ENCODE measurements at places on chromosomes 1 and 21.

GRCh38 chr1:183760661-183761060 is 44.3 kb upstream of the RGL1 start:
- DNase-seq = no peak

- no peak for DNase-seq
Observed at GRCh38 chr1:234302354-234302962, 70.8 kb upstream of the COA6 start.

- DNase-seq = peak; percentile 20
Observed at GRCh38 chr1:113677250-113678158, 81.8 kb downstream of the PHTF1 start.

GRCh38 chr1:157240495-157241184 is 102.4 kb upstream of the ETV3 start:
- DNase-seq = no peak

DNA sequence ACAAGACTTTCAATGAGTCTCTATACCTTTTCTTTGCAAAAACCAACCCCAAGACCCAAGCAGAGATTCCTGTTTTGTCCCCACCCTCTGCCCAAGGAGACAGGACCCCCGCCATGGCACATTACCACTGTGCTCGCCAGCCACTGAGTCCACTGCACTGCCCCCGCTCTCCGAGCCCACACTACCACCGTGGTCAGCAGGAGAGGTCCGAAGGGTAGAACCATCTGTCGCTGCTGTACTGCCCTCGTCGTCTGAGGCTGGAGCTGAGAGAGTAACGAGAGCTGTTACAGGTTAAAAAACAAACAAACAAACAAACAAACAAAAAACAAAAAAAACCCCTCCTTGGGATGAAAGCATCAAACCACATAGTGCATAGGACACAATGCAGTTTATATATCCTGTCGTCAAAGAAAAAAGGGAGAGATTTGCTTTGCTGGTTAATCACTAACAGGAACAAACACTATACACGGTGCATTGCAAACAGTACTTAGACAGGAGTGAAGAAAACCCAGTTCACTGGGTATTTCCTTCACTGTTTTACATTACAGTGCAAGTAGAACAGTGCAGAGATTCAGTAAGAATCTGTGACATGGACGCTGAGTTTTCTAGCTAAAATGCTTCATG is 71.0 kb downstream of the UBR4 start:
- DNase-seq = no peak

DNA sequence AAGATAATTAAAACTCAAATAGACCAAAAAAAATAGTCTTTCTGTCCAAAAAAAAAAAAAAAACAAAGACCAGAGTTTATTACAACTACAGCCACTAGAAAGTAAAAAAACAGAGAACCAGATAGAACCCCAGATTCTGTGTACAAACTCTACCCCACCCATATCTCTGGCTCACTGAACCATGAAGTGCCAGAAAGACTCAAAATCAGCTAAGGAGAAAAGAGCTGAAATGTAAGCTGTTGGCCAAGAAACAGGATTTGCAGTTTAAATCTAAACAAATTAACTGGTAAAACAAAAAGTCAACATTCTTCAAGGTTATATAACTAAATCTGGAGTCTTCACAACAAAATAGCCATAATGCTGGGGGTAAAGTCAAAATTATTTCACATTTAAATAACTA is 278.9 kb downstream of the SEC16B start:
- DNase-seq = no peak

DNA sequence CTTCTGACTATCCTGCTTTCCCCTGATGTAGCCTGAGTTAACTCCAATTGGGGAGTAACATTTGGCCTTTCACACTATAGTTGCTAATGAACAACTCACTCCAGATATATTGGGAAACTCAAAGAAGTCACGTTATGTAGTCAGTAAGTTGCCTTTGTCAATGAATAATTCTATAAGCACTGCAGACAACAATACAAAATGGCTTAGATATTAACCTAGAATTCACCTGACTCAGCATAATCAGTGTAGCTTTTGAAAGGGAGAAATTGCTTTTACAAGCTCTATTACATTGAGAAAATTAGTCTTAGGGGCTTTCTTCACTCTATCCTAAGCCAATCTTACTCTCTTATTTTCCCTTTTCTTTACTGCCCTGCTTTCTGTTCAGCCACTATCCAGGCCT is 303.5 kb upstream of the NR5A2 start:
- DNase-seq = no peak

- no peak for DNase-seq
Observed at GRCh38 chr1:152783095-152783494, 3.0 kb upstream of the LCE1E start.

- DNase-seq = no peak
Observed at GRCh38 chr21:37365517-37366481, 774 bp upstream of the DYRK1A start.

GRCh38 chr1:87673748-87674147 is 345.1 kb downstream of the LMO4 start:
- DNase-seq = no peak

DNA sequence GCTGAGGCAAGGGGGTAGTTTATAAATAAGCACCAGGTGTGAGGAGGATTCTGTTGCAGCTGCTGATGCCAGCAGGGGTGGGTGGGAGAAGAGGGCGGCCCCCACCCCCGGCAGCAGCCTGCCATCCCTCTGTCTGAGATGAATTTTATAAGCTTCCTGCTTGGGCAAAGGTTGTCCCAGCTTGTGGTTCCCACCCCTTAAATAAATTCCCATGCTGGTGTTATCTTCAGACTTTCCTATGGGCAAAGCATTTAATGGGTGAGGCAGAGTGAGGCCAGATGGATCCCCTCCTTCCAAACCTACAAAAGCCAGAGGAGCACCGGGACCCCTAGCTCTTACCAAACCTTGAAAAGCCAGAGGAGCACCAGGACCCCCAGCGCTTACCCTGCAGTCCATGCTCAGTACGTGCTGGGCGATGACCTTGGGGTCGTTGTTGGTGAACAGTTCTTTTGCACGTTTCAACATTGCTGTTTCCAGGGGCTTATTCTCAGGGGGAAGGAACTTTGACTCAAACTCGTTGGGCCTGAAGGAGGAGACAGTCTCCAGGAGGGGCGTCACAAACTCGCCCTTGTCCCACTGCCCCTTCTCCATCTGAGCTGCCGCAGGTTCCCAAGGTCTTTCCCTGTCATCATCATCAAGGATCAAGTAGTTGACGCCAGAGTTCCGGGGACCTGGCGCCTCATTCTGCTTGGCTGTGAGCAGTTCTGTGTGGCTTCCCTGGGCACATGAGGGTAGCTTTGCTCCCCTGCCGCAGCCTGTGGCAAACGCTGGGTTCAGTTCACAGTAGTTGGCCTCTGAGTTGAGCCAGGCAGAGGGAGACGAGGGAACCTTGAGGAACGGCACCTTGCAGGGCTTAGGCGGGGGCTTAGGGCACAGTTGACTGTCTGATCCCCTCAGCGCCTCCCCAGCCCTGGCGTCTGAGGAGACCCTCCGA is 99.5 kb downstream of the BCAR3 start:
- no peak for DNase-seq

DNA sequence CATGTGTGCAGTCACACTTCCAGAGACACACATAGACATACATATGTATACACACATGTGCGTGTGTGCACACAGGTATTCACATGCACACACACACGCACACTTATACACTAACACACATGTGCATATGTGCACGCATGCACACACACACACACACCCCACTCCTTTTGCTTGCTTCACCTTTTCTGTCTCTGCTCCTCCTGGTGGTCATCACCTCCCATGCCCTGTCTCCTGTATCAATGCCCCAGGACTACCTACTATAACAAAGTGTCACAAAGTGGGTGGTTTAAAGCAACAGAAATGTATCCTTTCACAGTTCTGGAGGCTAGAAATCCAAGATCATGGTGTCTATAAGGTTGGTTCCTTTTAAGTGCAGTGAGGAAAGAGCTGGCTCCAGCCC is 27.4 kb downstream of the ETS2 start:
- DNase-seq = no peak

DNA sequence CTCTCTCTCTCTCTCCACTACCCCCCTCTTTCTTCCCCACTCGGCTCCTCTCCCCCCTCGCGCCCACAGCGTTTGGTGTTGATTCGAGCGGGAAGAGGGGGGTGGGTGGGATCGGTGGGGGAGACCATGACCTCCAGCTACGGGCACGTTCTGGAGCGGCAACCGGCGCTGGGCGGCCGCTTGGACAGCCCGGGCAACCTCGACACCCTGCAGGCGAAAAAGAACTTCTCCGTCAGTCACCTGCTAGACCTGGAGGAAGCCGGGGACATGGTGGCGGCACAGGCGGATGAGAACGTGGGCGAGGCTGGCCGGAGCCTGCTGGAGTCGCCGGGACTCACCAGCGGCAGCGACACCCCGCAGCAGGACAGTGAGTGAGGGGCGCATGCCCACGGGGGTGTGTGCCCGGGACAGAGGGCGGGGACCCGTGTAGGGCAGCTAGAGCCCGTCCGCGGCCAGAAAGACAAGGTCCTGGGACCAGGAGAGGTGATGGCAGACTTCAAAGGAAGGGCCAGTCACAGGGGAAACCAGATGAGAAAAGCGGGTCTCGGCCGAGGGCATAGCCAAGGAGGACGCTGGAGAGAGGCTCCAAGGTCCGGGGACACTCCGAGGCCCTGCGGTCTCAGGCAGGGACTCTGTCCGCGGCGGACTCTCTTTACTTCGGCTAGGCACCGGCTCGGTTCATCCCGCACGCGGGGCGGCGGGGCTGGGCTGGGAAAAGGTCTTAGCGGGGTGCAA is at the start of gene PRRX1:
Gene PRRX1 (plus strand): TSS at position 39 of the 735 bp plus-strand sequence. CDS start 88 bp downstream, at position 127.
- no peak for DNase-seq

DNA sequence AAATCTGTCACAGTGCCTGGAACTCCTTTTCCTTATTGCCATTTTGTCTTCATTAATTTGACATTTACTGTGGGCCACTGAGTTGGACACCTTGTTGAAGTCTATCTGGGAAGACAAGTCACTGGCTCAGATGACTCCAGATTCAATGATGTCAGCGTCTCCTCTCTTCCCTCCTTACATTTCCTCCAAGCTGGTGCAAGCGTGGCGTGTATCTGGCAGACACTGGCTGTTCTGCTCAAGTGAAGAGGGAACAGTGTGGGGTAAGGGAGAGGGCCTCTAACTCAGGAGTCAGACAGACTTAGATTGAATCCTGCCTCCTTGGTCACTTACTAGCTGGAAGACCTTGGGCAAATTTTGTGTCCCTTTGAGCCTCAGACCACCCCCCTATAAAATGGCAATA is 8.7 kb upstream of the ZNF691 start:
- no peak for DNase-seq

DNA sequence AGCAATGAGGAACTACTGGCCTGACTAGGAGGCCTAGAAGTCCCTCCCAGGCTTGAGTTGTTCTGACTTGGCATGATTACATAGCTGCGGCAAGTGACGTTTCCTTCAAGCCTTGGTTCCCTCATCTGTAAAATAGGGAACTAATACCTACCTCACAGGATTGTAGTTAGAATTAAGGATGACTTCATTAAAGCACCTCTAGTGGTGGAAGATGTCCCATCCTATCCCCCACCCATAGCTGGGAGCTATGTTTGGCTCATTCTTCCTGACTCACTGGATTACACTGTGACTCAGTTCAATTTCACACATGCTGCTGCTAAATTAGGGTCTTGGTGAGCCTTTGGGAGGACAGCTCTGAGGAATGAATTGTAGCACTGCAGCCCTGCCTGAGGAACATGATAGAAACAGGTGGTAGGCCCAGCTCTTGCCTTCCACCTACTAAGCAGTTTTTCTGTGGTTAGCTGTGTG is 6.0 kb upstream of the SHISA4 start:
- DNase-seq = no peak

DNA sequence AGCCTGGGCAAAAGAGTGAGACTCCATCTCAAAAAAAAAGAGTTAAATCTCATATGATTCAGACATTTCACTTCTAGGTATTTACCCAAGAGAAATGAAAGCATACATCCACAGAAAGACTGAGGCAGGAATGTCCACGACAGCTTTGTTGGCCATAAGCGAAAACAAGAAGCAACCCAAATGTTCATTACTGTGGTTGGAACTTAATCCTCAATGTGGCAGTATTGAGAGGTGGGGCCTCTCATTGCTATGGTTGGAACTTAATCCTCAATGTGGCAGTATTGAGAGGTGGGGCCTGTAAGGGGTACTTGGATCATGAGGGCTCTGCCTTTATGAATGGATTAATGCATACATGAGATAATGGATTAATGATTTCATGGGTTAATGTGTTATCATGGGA is 15.2 kb downstream of the C21orf58 start:
- DNase-seq = no peak

- DNase-seq = no peak
Observed at GRCh38 chr1:40986328-40986783, 6.9 kb downstream of the CTPS1 start.

GRCh38 chr1:20070357-20070756 is 363 bp downstream of the PLA2G5 start:
- no peak for DNase-seq

DNA sequence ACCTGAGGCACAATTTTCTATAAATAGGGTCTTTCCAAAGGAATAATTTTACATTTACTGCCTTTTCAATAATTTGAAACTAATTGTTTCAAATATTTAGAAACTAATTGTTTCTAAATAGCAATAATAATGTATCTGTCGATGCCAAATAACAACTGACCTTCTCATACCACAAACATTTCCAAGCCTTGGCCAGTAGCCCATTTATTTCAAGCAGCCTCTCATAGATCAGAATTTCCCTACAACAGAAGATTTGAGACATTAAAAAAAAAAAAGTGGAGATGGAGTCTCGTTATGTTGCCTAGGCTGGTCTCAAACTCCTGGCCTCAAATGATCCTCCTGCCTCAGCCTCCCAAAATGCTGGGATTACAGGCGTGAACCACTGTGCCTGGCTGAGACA is 2.1 kb upstream of the GFI1 start:
- DNase-seq = no peak

DNA sequence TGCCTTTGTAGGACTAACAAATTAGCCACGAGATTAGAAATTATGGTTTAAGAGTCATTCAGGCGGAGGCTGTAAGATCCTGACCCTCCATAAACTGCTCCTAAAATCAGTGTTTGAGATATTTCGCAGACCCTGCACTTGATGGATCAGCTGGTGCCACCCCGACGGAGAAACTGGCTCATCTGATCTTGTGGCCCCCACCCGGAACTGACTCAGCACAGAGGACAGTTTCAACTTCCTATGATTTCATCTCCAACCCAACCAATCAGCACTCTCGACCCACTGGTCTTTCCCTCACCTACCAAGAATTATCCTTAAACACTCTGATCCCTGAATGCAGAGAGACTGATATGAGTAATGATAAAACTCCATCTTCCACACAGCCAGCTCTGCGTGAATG is 3.7 kb upstream of the JAM2 start:
- no peak for DNase-seq

DNA sequence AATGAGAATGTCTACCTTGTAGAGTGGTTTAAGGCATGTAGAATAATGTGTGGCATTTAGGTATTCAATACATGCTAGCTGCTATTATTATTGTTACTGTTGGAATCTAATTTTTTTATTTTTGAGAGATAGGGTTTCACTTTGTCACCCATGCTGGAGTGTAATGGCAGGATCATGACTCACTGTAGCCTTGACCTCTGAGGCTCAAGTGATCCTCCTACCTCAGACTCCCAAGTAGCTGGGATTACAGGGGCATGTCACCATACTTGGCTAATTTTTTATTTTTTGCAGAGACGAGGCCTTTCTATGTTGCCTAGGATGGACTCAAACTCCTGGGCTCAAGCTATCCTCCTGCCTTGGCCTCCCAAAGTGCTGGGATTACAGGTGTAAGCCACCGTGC is 61.9 kb downstream of the EPB41 start:
- no peak for DNase-seq

GRCh38 chr1:8476006-8476405 is 158.1 kb downstream of the SLC45A1 start:
- DNase-seq = no peak

- no peak for DNase-seq
Observed at GRCh38 chr1:17192394-17193221, 12.3 kb upstream of the PADI1 start.

- no peak for DNase-seq
Observed at GRCh38 chr1:10662090-10662688, 134.3 kb downstream of the CASZ1 start.

All from AG04450 (cell line).